Fibroblast of skin of abdomen (primary cell): ENCODE measurements at places on chromosomes 1 and 21.

GRCh38 chr21:37455504-37455911 is 88.9 kb downstream of the DYRK1A start:
- DNase-seq, result no peak

DNA sequence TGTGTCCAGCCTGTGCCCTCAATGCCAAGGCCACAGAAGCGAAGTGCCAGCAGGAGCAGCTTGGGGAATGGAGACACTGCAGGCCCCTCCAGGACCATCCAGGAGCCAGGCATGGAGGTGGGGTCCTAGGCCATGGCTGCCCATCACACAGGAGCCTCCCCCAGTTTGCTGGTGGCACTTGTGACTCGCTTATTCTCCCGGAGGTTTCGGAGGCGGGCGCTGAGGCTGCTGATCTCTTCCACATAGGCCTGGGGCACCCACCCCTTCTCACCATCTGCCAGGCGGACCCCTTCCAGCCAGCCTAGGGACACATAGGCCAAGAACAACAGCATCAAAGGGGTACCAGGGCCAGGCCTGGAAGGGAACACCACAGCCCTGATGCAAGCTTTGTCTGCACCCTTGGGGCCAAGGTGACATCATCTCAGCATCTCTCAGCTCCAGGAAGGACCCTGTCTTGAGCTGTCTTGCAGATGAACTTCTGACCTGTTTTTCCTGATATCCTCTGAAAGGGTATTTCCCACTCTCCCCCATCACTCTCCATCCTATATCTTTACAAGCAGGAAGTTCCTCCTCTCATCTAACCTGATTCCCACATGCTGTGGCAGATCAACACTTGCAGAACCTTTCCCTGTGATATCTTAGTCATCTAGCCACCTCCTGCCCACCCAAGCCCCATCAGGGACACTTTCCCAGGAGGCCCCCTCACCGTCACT is 13.9 kb downstream of the ARHGEF19 start:
- DNase-seq, result no peak

DNA sequence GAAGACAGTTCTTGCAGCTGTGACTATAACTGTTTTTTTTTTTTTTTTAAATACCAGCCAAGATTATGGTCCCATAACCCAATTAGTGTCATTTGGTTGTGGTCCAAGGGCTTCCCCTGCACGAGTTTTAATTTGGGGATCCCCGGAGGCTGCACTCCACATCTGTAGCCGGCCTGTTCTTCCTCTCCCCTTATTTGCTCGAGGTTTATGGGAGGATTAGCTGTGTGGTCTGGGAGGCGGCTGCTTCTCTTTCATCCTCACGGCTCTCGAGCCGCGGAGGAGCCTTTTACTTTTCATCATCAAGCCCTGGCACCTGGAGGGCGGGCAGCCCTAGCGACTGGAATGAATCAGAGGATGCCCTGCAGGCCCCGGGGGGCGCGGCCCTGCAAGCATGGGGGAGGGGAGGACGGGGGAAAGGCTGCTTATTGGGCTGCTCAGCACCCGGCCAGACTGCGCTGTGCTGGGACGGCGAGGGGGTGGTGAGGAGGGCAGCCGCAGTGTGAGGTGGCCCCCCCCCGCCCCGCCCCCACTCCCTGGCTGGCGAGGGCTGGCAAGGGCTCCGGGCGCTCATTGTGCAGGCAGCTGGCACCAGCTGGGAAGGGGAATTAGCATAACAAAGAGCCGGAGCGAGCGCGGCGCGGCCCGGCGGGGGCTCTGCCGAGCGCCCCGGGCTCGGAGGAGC is 18.5 kb downstream of the SERTAD4 start:
- no peak for DNase-seq

- DNase-seq, result no peak
Measured at GRCh38 chr1:78060857-78061563, 15.2 kb downstream of the GIPC2 start.

GRCh38 chr1:39488793-39489566 is 2.5 kb upstream of the BMP8A start:
- no peak for DNase-seq
